B cell (primary cell): ENCODE measurements at places on chromosomes 12 and 14. TPM values are rescaled to one million over a fixed set of nuclear protein-coding genes. Genes with fewer than 3 reads are reported as not detected.

NKX2-1 gene
- total RNA-seq = not detected in 2 replicates

TSHR gene
- 0.37 and 0.61 TPM in 2 replicates for total RNA-seq

PAPLN gene
- 0.92 and 1.5 TPM in 2 replicates for total RNA-seq

ITGA7 gene
- 2.4 and 2.7 TPM in 2 replicates for total RNA-seq

LRRK2 gene
- total RNA-seq = 56.5 and 60.2 TPM in 2 replicates

ANO4 gene
- total RNA-seq = not detected in 2 replicates

CD163 gene
- total RNA-seq = 1.1 and 2.2 TPM in 2 replicates

TEX22 gene
- total RNA-seq = 7.0 and 8.4 TPM in 2 replicates

DAO gene
- not detected in 2 replicates for total RNA-seq
